Pancreas (tissue), 10 donors: ENCODE measurements at places on chromosomes 2 and 18. TPM values are rescaled to one million over a fixed set of nuclear protein-coding genes. Genes with fewer than 3 reads are reported as not detected.

DNA sequence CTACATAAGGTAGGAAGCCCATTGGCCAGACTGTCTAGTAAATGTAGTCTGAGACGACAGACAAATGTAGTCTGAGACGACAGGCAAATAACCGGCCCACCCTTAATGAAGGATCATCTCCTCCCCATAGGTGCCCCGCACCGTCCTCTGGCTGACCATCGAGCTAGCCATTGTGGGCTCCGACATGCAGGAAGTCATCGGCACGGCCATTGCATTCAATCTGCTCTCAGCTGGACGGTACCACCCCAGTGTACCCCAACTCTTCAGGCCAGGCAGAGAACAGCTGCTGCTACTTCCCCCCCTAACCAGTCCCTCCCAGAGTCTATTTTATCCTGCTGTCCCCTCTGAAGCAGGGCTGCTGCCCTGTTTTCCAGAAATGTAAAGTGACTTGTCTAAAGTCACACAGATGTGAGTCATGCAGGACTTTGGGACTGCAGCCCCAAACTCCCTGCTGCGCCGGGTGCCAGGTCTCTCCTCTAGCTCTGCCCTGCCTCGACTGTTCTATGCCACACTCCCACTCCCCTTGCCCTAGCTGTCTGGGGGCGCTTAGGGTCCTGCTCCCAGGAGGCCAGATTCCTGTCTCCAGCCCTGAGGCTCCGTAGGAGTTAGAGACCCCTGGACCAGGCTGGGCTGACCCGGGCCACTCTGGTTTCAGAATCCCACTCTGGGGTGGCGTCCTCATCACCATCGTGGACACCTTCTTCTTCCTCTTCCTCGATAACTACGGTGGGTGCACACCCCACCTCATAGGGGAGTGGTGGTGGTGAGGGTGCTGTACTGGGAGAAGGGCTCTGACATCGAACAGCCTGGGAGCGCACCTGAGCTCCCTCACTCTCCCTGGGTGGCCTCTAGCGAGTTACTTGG, 4.7 kb downstream of the SLC11A1 start:
- H3K27me3 ChIP-seq, result no peaks in the 10 kb centered on the region
- H3K27ac ChIP-seq, result peak overlapping the region; percentile 45
- DNase-seq, result no peak
- H3K36me3 ChIP-seq, result no peaks in the 10 kb centered on the region

The RBM45 gene
- 5.8 TPM for total RNA-seq

The SERPINB10 gene
- not detected for total RNA-seq

DNA sequence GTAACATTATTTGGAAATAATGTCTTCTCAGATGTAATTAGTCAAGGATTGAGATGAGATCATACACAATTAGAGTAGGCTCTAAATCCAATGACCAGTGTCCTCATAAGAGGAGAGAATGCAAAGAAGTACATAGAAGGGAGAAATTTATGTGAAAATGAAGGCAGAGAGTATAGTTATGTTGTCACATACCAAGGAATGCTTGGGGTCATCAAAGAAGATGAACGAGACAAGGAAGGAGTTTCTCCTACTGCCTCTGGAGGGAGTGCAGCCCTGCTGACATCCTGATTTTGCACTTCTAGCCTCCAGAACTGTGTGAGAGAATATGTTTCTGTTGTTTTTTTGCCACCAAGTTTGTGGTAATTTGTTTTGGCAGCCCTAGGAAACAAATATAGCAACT, 100.1 kb downstream of the GALNT13 start:
- no peaks in the 10 kb centered on the region for H3K4me1 ChIP-seq
- no peak for DNase-seq
- no peak overlapping the region for H3K4me3 ChIP-seq
- no peaks in the 10 kb centered on the region for H3K27me3 ChIP-seq

The FBXO15 gene
- 0.57 TPM for total RNA-seq

- no peaks in the 10 kb centered on the region for H3K27me3 ChIP-seq
- DNase-seq, result peak; percentile 87
- H3K4me3 ChIP-seq, result peak within 1 kb of the TSS; percentile 74
- no peaks in the 10 kb centered on the region for H3K36me3 ChIP-seq
- H3K4me1 ChIP-seq, result peaks cover 15% of the 10 kb centered on the region
These were observed at the start of gene HAAO for GRCh38 chr2:42792583-42793333. Gene HAAO, minus strand, starts transcription at chr2:42792583. Its CDS starts 47 bp downstream, at chr2:42792536.

- no peak overlapping the region for H3K27ac ChIP-seq
- DNase-seq, result no peak
- no peaks in the 10 kb centered on the region for H3K36me3 ChIP-seq
- H3K27me3 ChIP-seq, result no peaks in the 10 kb centered on the region
- no peaks in the 10 kb centered on the region for H3K4me1 ChIP-seq
These were observed 40.2 kb downstream of the TMEM177 start for GRCh38 chr2:119719261-119719627.

GRCh38 chr2:44148999-44149398, 19.7 kb upstream of the PPM1B start:
- no peaks in the 10 kb centered on the region for H3K27me3 ChIP-seq
- no peak overlapping the region for H3K4me3 ChIP-seq
- no peak overlapping the region for H3K27ac ChIP-seq

The DYTN gene
- not detected for total RNA-seq

The OR6B2 gene
- total RNA-seq, result not detected

The MTCL1 gene
- total RNA-seq, result 13.3 TPM

The GEN1 gene
- total RNA-seq, result 1.4 TPM

The LONRF2 gene
- total RNA-seq, result 5.3 TPM

GRCh38 chr2:70679259-70679658, 88.7 kb downstream of the ADD2 start:
- no peaks in the 10 kb centered on the region for H3K27me3 ChIP-seq
- H3K4me3 ChIP-seq, result no peak overlapping the region
- H3K36me3 ChIP-seq, result no peaks in the 10 kb centered on the region
- H3K4me1 ChIP-seq, result no peaks in the 10 kb centered on the region
- H3K27ac ChIP-seq, result no peak overlapping the region

DNA sequence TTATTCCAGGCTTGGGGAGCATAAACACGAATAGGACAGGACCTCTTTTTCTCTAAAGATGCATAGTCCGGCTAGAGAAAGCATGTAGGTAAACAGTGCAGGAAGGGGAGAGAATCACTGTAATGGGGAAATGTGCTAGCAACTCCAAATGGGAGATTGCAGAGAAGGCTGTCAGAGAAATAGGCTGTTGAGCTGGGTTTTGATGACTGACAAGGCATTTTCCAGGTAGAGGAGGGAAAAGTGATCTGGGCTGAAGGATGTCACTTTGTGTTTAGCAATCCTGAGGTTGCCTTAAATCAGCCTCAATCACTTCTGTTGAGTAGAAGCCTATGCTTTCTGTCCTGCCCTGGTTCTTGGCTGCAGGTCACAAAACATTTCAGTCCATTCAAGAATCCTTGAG, 242.0 kb upstream of the MEIS1 start:
- H3K27ac ChIP-seq, result no peak overlapping the region
- H3K27me3 ChIP-seq, result no peaks in the 10 kb centered on the region
- H3K4me1 ChIP-seq, result no peaks in the 10 kb centered on the region
- H3K4me3 ChIP-seq, result no peak overlapping the region
- H3K36me3 ChIP-seq, result no peaks in the 10 kb centered on the region
- no peak for DNase-seq

DNA sequence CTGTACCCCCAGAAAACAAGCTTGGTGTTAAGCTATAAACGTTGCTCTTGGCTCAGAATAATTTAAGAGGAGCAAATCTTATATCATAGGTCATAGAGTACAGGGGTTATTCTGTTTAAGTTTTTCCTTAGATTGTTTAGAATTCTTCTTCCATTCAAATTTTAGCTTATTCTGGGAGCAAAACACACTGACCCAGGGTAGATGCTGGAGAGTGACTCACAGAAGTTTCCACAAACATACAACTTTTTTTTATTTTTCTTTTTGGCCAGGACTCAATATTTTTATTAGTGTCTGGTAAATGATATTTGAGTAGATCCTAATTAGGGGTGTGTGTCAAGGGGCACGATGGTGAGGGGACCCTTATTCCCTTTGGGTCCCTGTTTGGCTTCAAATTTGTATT, 71.5 kb upstream of the PSME4 start:
- no peak overlapping the region for H3K27ac ChIP-seq
- no peaks in the 10 kb centered on the region for H3K36me3 ChIP-seq
- no peak for DNase-seq

- no peaks in the 10 kb centered on the region for H3K4me1 ChIP-seq
- H3K27me3 ChIP-seq, result no peaks in the 10 kb centered on the region
- no peak overlapping the region for H3K27ac ChIP-seq
- peak overlapping the region; percentile 33 for H3K4me3 ChIP-seq
- no peak for DNase-seq
- H3K36me3 ChIP-seq, result no peaks in the 10 kb centered on the region
These were observed 1.6 kb downstream of the PKDCC start for GRCh38 chr2:42049221-42050009.

DNA sequence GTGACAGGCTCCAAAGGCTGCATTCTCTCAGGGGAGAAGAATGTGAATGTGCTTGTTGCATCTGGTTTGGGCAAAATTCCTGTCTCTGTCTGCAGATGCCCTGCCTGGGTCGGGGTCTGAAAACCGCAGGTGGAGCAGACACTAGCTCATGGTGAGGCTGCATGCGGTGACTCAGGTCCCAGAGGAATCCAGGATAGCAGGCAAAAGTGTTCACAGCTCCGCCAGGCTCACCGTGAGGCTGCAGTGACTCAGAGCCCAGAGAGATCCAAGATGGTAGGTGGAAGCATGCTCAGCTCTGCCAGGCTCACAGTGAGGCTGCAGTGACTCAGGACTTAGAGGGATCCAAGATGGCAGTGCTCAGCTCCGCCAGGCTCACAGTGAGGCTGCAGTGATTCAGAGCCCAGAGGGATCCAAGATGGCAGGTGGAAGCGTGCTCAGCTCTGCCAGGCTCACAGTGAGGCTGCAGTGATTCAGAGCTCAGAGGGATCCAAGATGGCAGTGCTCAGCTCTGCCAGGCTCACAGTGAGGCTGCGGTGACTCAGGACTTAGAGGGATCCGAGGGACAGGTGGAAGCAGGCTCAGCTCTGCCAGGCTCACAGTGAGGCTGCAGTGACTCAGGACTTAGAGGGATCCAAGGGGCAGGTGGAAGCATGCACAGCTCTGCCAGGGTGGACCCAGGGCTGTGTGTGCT, 200.5 kb downstream of the ACKR3 start:
- no peak overlapping the region for H3K27ac ChIP-seq
- no peaks in the 10 kb centered on the region for H3K27me3 ChIP-seq
- no peaks in the 10 kb centered on the region for H3K4me1 ChIP-seq
- no peak overlapping the region for H3K4me3 ChIP-seq
- DNase-seq, result no peak

GRCh38 chr2:179951680-179952079, 55.4 kb downstream of the CWC22 start:
- DNase-seq, result no peak
- H3K27me3 ChIP-seq, result no peaks in the 10 kb centered on the region
- no peaks in the 10 kb centered on the region for H3K36me3 ChIP-seq
- H3K4me1 ChIP-seq, result peaks cover 4% of the 10 kb centered on the region
- no peak overlapping the region for H3K4me3 ChIP-seq
- H3K27ac ChIP-seq, result no peak overlapping the region

The OSGEPL1 gene
- 1.2 TPM for total RNA-seq

The GYPC gene
- 26.6 TPM for total RNA-seq

- no peak overlapping the region for H3K4me3 ChIP-seq
- no peaks in the 10 kb centered on the region for H3K27me3 ChIP-seq
- no peaks in the 10 kb centered on the region for H3K36me3 ChIP-seq
- H3K4me1 ChIP-seq, result no peaks in the 10 kb centered on the region
- no peak for DNase-seq
- no peak overlapping the region for H3K27ac ChIP-seq
These were observed 141.0 kb upstream of the BCL2L11 start for GRCh38 chr2:110979471-110980338.

DNA sequence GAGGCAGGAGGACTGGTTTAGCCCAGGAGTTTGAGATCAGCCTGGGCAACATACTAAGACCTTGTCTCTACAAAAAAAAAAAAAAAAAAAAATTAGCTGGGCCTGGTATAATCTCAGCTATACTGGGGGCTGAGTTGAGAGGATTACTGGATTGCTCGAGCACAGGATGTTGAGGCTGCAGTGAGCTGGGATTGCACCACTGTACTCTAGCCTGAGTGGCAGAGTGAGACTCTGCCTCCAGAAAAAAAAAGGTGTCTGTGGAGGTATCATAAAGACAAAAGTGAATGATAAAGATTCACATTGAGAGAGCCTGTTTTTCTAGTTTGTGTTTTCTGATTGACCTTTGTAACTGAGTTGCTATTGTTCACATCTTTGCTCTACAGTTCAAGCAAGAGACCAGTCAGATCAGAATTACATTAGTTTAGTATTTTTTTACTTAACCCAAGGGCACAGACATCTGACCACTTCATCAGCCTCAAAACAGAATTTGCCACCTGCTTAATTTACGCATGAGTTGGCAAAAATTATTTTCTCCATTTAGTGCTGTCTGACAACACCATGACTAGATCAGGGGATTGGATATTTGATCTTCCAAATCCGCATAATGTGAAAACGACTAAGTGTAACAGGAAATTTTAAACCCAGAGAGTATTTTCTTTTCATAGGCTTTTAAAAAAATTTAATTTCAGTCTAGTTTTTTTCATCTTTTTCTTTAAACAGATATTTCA, 271.0 kb downstream of the TGIF1 start:
- H3K4me1 ChIP-seq, result no peaks in the 10 kb centered on the region
- H3K4me3 ChIP-seq, result no peak overlapping the region
- no peak overlapping the region for H3K27ac ChIP-seq
- H3K36me3 ChIP-seq, result no peaks in the 10 kb centered on the region

- peaks cover 3% of the 10 kb centered on the region for H3K4me1 ChIP-seq
- H3K27ac ChIP-seq, result no peak within 1 kb of the TSS
- H3K27me3 ChIP-seq, result no peaks in the 10 kb centered on the region
- H3K36me3 ChIP-seq, result no peaks in the 10 kb centered on the region
These were observed at the start of gene SCG2 for GRCh38 chr2:223601932-223602666. Gene SCG2, minus strand, starts transcription at chr2:223602361. Its CDS starts 3,079 bp downstream, at chr2:223599282.

The AQP12A gene
- total RNA-seq, result 46.6 TPM

DNA sequence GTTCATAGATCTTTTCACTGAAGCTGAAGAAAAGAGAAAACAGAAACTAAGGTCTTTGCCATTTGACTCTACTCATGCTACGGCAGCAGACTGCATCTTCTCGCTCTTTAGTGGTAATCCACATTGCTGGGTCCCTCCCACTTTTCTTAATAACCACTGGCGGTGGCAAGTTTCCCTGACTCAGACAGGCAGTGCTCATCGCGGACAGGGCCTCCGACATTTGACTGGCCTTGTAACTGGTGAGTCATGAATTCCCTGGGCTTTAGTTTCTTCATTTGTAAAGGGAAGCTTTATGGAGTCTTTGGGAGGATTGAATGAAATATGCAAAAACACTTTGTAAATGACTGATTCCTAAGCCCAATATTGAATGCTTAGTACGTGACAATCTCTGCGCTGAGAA, 238.2 kb upstream of the RBBP8 start:
- DNase-seq, result no peak
- H3K4me1 ChIP-seq, result no peaks in the 10 kb centered on the region
- no peak overlapping the region for H3K27ac ChIP-seq
- no peaks in the 10 kb centered on the region for H3K27me3 ChIP-seq
- no peak overlapping the region for H3K4me3 ChIP-seq
- H3K36me3 ChIP-seq, result no peaks in the 10 kb centered on the region

DNA sequence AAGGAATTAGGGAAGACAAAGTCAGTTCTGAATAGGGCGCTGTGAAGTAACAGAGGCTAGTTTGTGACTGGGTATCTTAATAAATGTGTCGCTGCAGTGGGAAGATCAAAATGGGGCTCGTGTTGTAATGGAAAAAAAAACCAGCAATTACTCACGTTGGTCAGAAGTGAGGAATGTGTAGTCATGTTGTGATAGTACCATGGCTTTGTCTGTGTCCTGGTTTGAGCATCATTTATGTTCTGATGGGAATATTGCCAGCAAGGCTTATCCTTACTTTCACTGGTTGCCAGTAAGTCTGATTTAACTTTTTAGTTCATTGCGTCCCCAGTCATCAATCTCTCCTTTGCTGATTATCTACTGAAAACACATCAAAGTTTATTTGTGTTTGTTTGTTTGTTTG, 467.6 kb downstream of the NYAP2 start:
- no peak overlapping the region for H3K27ac ChIP-seq
- no peaks in the 10 kb centered on the region for H3K4me1 ChIP-seq
- H3K4me3 ChIP-seq, result no peak overlapping the region
- no peak for DNase-seq
- H3K27me3 ChIP-seq, result no peaks in the 10 kb centered on the region
